ENCODE measurements at places on chromosomes 4 and X.
A peak's percentile ranks its signal among the peaks of the same experiment; 100 is the strongest.

DNA sequence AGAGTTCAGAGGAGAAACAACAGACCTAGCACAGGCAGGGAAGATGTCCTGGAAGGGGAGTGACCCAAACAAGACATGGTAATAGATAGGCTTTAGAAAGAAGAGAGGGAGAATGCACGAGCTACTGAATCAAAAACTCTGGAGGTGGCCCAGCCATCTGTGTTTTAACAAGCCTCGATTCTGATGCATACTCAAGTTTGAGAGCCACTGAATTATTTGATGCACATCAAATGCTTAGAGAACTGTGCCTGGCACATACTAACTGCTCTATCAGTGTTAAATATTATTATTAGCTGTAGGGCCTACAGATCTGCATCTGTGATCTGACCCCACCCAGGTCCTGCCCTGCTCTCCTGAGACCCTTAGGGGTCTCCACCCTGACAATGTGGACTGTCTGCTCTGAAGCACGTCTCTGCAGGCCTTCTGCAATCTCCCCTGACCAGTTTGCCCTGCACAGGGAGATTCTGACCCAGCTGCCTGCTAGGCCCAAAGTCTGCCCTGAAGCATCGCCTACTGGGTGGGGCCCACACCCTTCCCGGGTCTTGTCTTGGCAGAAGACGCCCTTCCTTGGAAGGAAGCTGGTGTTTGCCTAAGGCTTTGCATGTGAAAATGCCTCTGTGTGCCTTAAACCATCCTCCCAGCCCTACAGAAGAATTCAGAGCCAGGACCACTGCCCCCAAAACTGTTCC, 201.5 kb upstream of the KLF3 start:
- DNase-seq, result no peak

DNA sequence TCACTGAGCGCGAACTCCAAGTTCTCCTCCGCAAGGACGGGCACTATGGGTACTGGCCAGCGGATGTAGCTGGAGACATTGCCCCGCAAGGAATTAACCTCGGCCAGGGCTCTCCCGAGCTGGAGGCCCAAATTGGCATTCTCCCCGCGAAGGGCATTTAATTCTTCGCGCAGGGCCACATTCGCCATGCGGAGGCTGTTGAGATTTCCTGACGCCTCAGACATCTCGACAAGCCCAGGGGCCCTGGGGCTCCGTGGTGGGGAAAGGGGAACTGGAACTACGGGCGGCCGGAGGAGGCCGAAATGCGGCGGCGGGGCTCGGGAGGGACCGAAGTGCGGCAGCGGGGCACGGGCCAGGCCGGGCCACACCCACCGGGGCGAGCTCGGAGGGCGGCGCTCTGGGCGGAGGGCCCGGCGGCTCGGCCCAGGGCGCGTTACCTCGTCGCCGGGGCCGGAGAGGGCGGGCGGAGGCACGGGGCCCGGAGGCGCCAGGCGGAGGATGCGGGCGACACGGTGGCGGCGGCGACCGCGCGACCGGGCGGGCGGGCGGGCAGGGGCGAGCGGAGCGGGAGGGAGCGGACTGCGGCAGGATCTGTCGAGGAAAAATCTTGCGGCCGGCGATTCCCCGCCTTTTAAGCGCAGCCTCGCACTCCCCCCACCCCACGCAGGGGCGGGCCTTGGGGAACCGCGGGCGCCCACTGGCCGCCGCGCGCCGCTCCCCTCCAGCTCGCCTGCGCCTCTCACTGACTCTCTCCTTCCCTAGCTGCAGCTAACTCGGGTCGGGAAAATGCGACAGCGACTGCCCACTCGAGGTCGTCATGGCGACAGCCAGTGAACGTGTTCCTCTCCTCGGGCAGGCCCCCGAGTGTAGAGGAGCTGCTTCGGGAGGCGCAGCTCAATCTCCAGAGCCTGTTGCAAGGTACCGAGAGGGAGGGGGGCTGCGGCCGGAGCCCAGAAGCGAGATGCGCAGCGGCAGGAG, at the start of gene RTL5:
RTL5 (minus strand) TSS at position 599 of the 978 bp plus-strand sequence.
- DNase-seq, result peak; percentile 57

DNA sequence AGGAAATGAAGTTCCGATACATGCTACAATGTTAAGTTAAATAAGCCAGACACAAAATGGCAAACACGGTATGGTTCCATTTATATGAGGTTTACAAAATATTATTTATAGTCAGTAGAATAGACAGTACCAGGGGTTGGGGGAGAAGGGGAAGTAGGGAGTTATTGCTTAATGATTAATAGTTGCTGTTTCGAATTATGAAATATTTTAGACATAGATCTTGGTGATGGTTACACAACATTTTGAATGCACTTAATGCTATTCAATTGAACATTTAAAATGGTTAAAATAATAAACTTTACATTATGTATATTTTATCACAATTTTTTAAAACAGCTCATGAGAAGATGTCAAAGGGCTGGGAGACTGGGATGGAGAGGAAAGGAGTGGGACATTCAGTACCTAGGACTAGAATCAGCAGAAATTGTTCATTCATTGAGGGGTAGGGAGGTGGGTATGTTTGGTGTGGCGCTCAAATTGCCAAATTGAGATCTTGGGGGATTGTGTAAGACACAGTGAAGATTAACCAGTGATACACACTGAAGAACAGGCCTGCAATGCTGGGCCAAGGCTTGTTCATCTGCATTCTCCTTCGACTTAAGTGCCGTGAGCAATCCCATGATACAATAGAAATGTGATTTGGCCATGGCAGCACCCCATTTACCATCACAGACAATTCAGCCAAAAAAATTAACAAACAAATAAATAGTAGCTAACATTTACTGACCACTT, 165.6 kb upstream of the GALNT7 start:
- peak; percentile 48 for DNase-seq

- DNase-seq, result no peak
Measured at GRCh38 chr4:24007860-24008261, 118.0 kb upstream of the PPARGC1A start.

GRCh38 chr4:70768301-70768948, 46.7 kb downstream of the RUFY3 start:
- no peak for DNase-seq

DNA sequence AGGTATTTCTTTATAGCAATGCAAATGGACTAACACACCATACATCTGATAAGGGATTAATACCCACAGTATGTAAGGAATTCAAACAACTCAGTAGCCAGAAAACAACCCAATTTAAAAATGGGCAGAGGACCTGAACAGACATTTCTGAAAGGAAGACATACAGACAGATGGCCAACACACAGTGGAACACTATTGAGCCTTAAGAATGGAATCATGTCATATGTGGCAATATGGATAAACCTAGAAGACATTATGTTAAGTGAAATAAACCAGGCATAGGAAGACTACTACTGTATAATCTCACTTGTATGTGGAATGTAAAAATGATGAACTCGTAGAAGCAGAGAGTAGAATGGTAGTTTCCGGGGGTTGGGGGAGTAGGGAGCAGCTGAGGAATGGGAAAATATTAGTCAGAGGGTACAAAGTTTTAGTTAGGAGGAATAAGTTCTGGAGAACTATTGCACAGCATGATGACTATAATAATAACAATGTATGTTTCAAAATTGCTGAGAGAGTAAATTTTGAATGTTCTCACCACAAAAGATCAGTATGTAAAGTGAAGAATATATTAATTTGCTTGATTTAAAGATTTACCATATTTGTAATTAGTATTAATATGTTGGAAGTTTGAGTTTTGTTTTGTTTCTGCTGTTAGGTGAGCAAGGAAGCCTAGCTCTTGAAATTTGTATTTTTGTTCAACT, 25.2 kb downstream of the WDR44 start:
- no peak for DNase-seq

GRCh38 chrX:133633162-133633561, 217.9 kb upstream of the GPC4 start:
- no peak for DNase-seq

- no peak for DNase-seq
Measured at GRCh38 chr4:4922441-4922840, 63.0 kb downstream of the MSX1 start.

GRCh38 chrX:119389214-119389613, 9.9 kb upstream of the SLC25A43 start:
- DNase-seq, result no peak

DNA sequence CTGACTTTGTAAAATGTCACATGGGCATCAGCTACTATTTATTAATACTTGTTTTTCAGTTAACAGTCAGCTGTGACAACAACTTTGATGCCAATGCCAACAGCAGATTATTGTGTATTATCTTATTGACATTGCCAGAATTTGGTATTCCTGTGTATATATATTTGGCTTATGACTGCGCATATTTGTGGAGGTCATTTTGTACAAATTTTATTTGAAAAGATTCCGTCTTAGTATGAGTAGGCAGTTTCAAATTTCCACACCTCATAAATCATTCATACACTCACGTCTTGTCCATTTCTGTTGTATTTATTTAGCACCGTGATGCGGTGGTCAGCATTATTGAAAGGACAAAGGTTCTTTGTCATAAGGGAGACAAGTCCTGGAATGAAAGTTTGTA, 558.2 kb upstream of the NDST4 start:
- DNase-seq, result no peak

GRCh38 chrX:12975670-12975965, 708 bp downstream of the TMSB4X start:
- no peak for DNase-seq

DNA sequence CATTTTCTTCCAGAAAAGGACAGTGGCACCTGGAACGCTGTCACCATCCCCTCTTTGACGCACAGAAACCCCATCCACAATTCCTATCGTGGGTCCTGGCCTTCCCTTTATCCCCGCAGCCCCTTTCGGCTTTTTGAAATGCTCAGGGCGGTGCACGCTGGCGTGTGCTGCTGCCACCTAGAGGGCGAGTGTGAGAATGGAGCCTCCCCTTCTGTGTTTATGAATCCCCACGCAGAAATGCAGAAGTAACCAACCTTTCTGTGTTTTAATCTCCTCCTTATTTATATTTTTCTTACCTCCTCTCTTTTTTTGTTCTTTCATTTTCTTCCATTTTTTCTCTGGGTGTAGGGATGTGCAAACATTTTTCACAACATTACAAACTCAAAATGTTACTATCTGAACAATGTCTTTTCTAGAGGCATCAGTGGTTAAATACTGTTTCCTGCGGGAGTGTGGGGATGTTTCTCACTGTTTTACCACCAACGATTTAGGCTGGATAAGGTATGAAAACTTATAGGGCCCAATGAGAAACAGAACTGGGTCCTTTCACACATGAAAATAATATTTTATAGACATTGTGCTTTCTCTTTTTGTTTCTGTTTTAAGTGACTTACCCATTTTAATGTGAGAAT, 50.0 kb downstream of the TMA16 start:
- DNase-seq, result peak; percentile 53
